ENCODE measurements at places on chromosomes 1 and 21.

GRCh38 chr1:63635681-63636080 is 42.5 kb downstream of the PGM1 start:
- no peak for DNase-seq

DNA sequence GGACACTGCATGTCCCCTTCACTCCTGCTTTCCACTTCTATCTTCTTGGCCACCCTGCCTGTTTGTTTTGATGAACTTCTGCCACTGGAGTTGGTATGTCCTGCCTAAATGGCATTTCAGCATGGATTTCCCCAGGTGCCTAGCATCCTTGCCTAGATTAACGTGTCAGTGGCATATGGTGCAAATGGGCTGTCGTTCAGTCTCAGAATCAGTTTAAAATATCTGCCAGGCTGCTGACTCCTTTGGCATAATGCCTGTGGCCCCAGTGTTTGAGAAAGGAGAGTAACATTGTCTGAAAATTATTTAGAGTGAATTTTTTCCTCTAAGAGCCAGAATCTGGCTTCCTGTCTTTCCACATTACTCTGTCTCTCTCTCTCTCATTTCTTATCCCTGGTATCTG is 64.9 kb upstream of the BARHL2 start:
- no peak for DNase-seq

GRCh38 chr1:43817304-43817939 is 110.1 kb downstream of the ST3GAL3 start:
- DNase-seq: no peak

- DNase-seq: no peak
Measured at GRCh38 chr1:116806671-116807070, 52.4 kb downstream of the CD2 start.

- no peak for DNase-seq
Measured at GRCh38 chr1:168803806-168804510, 75.0 kb upstream of the DPT start.
